Fibroblast of skin of back (primary cell): ENCODE measurements at places on chromosomes 6 and 20.
A peak's percentile ranks its signal among the peaks of the same experiment; 100 is the strongest.

- no peak for DNase-seq
Observed at GRCh38 chr6:16967470-16967817, 134.4 kb upstream of the STMND1 start.

DNA sequence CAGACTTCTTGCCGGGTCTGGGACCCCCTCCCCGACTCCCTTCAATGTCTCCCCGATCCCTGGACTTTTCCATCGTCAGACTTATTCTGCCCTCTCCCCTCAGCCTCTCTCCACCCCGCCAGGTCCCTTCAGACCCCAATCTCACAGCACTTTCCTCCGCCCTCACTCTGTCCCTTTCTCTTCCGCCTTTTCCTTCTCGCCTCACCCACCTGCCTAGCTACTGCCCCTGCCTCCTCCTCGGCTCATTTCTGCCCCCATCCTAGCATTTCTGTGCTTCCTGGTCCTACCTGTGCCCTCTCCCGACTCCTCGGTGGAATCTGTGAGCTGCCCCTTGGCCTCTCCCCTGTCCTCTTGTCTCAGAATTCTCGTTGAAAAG, 616 bp downstream of the CHMP4B start:
- DNase-seq, result no peak

DNA sequence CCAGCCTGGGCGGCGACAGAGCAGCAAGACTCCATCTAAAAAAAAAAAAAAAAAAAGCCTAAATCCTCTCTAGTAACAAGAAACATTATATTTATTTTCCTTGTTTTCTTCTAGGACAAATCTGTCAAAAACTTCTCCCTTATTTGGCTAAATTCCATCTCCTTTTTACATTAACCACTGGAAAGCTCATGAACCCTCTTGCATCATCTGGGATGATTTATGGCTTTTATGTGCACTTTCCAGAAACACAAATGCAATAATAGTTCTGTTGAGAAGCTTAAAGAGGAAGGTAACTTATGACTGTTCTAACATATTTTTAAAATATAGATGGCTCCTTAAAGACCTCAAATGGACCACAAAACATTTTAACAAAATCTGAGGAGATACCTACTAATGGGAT, 526.1 kb upstream of the SPTLC3 start:
- DNase-seq, result no peak

GRCh38 chr6:165119231-165120020, 190.0 kb downstream of the C6orf118 start:
- no peak for DNase-seq

DNA sequence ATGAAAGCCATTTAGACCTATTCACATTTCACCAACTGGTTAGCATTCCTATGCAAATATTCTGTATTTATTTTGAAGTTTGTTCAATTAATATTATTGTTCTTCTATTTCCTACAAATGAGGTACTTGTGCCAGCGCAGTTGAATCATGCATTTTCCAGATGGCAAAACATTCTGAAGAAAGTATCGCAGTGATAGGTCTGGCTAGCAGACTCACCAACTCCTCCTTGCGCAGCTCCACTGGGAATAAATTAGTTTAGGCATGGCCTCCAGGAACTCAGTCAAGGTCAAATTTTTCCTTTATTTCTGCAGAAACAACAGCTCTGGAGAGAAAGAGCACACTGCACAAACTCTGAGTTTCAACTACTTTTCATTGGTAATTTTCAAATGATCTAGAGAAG, 437.7 kb downstream of the COL12A1 start:
- DNase-seq, result no peak

DNA sequence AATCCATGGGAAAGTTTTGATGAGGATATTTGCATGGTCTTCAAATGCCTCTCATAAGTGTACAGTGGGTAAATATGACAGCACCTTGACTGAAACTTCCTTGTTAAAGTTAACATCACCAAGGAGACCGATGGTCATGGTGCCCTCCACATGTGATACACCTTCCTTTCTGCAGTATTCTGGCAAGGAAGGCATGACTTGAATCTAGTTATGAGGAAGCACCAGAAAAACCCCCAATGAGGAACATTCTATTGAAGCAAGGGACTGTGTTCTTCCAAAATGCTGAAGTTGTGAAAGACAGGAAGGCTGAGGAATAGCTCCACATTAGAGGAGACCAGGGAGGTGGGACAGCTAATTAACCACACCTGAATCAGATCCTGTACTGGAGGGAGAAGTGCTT, 118.3 kb downstream of the SLC24A3 start:
- no peak for DNase-seq

DNA sequence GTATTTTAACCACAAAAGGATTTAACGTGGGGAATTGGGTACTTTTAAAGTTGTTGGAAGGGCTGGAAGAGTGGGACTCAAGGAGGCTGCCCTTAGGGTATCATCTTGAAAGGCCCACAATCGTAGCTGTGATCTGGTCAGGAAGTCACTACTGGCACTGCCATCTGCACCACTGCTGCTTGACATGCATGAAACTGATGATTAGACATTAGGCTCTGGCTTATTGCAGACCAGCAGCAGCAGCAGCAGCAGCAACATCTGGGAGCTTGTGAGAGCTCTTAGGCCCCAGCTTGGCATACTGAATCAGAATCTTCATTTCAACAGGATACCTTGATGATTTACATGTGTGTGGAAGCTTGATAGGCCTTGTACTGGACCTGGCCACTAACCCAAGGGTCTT, 68.6 kb downstream of the PHF20 start:
- DNase-seq, result no peak

GRCh38 chr20:19658137-19658536, 99.9 kb upstream of the RIN2 start:
- DNase-seq, result no peak

DNA sequence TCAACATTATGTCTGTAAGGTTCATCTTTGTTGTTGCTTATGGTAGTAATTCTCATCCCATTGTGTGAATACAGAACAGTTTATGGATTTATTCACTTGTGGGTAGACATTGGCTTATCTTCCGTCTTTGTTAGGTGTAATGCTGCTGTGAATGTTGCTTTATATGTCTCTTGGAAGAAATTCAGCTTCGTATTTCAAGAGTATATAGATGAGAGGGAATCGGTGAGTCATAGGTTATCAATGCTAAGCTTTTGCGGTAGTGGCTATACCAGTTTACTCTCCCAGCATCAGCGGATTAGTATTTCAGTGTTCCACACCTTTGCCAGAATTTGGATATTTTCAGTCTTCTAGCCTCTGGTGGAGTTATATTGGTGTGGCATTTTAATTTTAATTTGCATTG, 77.8 kb downstream of the ZFAND3 start:
- DNase-seq, result peak; percentile 49

GRCh38 chr20:53852014-53852413, 218.4 kb downstream of the BCAS1 start:
- DNase-seq, result no peak

DNA sequence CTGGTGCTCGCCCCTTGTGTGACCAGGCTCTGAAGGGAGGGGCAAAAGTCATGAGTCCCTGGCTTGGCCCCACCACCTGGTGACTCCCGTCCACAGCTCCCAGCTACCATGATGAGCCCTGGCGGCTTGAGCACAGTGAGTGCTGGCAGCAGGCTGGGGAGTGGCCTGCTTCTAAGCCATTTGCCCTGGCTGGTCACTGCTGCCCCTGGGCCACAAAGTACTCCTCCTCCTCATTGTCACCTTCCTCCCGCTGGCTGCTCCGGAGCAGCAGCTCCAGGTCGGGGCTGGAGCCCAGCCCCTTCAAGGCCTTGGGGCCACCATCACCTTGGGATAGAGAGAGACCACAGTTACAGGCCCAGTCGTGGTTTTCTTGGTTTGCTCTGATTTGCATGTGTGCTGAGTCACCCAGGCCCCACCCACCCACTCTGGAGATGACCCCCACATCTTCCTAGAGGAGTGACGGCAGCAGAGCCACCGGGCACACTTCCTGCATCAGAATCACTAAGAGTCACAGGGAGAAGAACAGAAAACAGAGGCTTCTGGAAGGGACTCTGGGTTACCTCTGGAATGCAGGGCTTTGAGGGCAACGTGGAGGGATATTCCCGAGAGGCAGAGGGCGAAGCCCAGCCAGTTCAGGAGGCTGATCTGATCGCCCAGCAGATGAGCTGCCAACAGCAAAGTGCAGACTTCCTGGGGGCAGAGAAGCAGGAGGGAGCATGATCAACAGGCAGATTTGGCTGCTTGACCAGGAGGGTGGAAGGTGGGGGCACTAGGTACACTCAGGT, 42.1 kb upstream of the CDH22 start:
- peak; percentile 92 for DNase-seq

GRCh38 chr20:44615876-44616603, 33.7 kb downstream of the PKIG start:
- DNase-seq, result no peak
